ENCODE measurements at places on chromosomes 4 and X.

DNA sequence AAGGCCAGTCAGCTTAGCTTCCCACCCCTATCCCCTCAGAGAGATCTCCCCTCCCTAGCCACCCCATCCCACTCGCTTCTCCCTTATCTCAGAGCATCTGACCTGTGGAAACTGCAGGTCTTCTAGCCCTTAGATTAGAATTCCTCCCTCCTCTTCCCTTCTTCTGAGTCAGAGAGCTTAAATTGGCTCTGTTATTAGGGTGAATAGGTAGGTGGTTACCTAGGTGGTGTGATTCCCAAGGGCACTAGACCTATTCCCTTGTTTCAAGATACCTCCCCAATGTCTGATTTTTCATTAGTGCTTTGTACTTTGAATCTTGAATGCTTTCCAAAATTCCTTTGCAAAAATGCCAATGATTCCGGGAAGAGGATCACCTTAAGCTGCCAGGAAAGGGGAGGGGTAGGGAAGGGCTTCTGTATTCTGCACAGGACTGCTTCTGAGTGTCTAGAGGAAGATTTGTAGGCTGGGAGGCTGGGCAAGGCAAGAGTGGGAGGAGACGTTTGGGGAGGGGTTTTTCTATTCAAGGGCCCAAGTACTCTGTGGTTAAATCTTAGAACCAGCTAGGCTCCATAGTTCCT is 24.5 kb upstream of the MSN start:
- no peak for DNase-seq

DNA sequence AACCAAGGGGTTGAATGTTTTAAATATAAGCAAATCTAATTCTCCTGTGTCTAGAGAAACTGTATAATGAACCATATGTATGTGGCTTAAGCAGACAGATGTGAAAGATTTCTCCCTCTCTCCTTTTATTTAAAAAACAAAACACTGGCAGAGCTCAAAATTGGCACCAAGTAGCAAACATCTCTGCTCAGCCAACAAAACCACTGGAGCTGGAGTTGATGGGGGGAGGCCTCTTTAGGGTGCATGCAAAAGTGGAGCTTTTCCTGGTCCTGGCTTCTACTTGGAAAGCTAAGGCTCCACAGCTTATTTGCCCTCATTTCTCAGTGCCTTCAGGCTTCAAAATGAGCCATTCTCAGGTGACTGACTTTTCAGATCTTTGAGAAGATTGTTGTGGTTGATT is 95.6 kb downstream of the REPS2 start:
- DNase-seq = no peak

DNA sequence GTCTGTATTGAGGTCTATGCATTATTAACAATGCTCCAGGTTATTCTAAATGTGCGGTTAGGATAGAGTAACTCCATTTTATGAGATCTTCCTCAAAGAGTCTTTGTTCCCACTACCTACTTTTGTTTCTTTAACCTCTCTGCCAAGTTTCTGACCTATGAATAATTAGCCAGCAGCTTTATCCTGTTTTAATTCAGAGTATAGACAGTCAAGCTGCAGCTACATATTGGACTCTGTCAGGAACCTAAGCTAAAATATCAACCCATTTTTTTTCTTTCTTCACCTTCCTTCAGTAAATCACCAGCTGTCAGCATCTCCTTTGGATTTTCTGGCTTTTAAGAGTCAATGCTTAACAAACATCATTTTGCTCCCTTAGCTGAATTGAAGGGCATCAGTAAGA is 72.3 kb downstream of the TMEM47 start:
- DNase-seq = no peak

DNA sequence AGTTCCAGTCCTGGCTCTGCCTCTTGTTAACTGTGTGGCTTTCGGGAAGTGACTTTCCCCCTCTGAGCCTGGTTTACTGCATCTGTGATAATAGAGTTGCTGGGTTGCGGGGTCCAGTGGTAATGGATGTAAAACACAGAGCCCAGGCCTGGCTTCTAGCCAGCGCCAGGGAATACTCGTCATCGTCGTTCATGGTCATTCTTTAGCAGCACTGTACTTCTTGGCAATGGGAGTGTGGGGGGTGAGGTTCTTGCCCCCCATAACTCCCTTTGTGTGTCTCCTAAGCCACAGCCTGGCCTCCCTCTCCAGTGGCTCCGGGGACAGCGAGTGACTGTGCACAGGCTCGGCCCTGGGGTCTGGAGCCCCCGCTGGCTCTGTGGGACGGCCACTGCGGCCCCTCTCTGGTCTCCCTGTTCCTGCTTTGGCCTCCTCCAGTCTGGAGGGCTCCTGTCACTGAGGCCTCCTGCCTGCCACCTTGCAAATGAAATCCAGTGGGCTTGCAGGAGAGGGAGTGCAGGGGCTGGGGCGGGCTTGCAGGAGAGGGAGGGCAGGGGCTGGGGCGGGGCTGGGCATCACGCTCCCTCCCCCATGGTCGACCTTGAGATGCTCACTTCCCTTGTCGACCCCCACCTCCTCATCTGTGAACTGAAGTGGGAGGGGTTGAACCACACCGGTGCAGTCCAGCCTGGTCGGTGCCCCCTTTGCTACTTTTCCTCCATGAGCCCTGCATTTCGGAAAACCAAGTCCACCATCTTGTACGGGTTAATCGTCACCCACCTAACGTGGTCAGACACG is 13.2 kb downstream of the PSAPL1 start:
- no peak for DNase-seq

- DNase-seq = peak; percentile 27
Measured at GRCh38 chrX:17859609-17860178, 1.4 kb downstream of the RAI2 start.

GRCh38 chr4:2436301-2436700 is 17.5 kb downstream of the CFAP99 start:
- no peak for DNase-seq

DNA sequence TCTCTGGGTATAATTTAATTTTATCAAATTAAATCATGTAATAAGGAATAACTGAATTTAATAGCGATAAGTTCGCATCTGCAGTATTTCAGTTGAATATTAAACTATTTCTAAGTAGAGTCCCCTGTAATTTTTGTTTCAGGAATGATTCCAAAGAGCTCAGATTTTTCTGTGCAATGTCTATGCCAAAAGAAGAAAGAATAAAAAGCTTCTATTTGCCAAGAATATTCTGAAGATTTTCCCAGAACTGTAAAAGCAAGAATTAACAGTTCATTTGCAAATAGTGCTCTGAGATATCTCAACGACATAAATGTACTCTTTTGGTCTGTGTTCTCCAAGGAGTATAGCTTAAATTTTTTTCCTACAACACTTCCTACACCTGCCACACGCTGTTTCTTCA is 1242.8 kb upstream of the DIAPH2 start:
- no peak for DNase-seq

- no peak for DNase-seq
Measured at GRCh38 chr4:71209161-71209560, 129.7 kb upstream of the SLC4A4 start.

DNA sequence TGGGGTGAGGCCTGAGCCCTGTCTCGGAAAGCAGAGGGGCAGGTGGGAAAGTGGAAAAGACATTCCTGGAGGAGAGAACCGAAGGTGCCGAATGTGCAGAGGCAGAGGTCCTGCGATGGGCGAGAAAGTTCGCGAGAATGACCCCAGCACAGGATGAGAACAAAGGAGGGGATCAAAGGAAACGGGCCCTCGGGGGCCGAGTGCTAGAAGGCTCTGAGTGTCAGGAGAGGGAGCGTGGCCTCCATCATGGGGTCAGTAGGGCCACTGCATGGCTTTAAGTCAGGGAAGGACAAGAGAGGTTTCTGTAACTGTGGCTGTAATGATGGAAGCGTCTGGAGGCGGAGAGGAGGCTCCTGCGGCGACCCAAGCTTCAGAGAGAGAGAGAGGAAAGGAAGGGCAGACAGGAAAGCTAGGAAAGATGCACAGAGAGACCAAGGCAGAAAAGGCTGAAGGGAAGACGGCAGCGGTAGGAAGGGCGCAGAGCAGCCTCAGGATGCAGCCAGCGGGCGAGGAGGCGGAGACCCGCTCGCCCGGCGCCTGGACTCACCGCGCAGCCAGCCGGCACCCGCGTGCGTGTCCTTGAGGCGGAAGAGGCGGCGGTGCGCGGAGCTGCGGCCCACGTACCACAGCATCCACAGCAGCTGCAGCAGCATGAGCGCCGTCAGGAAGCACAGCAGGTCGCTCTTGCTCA is 669 bp downstream of the OTOP1 start:
- no peak for DNase-seq

DNA sequence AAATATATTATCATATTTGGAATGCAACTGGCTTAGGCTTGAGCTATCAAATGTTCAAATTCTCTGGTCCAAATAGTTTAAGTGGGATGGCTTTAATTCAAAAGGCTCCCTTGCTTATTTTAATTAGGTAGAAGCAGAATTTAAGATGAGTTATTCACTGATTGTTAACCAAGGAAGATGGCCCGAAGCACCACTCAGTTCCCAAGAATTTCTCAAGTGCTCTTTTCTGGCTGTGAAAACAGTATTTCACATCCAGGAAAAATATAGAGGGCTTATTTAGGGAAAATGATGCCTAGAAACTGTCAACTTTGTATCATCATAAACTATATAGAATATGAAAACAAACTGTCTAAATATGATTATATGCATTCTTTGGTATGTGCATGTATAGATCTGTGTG is 246.5 kb upstream of the SFRP2 start:
- no peak for DNase-seq

Data from right lobe of liver (tissue), 6 donors.